Femur (tissue), 1 donor: ENCODE measurements at places on chromosomes 11 and 22.

DNA sequence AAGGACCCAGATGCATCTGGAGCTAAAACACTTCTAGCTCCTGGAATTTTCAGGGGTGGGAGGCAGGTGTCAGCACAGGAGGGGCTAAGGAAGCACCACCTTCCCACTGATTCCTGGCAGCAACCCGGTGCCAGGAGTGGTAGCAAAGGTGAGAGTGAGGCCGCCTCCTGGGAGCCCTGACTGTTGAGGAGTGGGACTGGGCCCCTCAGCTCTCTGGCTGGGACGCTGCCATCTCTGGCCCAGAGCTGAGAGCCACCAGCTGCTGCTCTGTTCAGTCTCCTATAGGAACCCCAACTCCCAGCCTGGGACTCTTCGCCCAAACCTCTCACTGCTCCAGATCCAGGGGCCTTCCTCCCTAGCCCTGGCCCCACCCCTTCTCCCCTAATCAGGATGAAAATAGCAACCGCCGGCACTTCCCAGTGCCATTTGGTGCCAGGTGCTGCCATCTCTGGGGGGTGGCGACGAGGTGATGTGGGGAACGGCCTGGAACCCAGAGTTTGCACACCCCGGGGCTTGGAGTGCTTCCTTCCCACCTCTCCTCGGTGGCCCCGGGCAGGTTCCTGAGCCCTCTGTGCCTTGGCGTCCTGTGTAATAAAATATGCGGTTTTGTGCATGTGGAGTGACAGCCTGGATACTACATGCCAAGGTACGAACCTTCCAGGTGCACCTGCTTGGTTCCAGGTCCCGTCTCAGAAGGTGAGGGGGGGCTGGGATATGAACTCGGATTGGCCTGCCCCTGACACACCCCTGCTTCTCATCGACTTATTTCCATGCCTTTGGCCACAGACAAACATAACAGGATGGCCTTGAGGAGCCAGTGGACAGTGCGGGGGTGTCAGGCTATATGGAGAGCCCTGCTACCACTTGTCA lies 35.7 kb upstream of the CELSR1 start:
- peak; percentile 21 for DNase-seq

GRCh38 chr11:82792822-82793569 lies 59.3 kb upstream of the FAM181B start:
- no peak for DNase-seq

DNA sequence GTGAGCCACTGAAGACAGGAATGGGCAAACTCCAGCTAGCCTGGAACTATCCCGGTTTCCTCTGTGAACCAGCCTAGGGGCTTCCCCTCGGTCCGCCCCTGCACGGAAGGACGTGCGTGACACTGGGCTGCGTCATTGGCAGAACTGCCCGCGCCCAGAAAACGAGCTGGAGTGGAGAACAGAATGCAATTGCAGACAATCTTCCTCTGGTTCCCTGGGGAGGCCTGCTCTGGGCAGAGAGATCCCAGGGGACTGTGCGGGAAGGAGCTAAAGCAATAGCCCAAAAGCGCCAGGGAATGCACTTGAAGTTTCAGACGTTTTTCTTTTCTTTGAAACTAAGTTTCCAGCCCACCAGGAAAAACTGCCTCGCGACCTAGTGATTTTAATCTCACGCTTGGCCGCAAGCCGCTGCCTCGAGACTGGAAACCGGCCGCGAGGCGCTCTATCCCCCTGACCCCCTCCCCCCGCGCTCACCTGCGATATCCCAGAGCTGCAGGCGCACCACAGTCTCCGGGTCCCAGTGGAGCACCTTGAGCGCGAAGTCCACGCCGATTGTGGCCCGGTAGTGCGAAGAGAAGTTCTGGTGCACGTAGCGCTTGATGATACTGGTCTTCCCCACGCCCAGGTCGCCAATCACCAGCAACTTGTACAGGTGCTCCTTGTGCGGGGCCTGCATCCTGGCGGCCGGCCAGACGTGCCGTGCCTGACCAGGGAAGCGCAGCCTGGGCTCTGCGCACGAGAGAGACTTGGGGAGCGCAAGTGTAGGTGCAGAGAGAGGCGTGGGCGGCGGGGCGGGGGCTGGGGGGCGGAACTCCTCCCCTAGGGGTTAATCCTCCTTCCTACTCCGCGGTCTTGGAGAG lies at the start of gene RAB38:
RAB38 (minus strand) TSS at position 735 of the 860 bp plus-strand sequence; CDS start at position 676, 59 bp downstream.
- DNase-seq: peak; percentile 69

- DNase-seq: peak; percentile 95
Measured at GRCh38 chr11:65988791-65989592, 13.0 kb downstream of the EIF1AD start.

DNA sequence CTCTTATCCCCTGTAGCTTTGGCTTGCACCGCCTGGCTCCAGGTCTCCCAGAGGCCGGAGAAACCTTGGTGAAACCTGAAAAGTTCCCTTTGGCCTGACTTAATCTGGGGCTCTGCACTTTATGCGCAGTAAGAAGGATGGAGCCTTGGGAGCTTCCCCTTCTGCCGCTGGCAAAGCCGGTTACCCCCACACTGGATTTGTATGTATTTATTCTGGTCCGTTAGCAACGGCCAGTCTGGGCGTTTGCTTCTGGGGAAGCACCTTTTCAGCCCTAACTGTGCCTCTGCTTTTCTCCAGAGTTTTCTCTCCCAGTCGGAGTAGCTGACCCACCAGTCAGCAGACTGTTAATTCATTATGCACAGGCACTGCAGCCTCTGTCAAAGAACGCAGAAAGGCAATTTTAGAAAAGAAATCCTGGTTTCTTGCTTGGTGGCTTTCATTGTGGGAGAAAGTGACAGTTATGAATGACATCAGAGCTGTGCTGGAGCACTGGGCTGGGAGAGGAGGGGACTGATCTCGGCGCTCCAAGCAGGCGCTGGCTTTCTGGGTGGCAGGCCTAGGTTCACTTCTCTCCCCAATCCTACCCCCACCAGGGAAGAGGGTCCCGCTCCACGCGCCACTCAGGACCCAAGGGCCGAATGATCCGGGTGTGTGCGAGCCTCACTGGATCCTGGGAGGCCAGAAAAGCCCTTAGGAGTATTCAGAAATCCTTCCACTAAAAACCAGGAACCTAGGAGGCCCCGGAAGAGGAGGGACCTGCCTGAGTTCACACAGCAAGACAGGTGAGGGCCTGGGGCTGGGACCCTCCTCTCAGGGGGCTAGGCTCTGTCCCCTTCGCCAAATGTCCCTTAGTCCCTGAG lies 70.2 kb downstream of the RTL6 start:
- peak; percentile 13 for DNase-seq

DNA sequence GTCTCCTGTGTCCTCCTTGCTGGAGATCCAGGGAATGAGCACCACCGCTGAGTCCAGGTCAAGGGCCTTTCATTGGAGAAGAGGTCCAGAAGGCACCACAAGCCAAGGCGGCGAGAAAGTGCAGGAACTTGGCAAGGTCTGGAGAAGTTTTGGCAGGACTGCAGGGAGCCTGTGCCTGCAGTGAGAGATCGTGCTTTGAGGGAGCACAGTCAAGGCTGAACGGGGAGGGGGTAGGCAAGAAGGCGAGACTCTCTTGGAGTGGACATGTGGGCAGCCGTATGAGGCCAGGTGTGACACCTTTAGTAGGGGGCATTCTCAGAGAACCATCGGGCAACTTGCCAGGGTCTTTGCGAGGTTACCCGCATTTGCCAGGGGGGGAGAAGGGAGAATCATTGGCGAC lies 30.5 kb downstream of the LRRC10B start:
- no peak for DNase-seq

DNA sequence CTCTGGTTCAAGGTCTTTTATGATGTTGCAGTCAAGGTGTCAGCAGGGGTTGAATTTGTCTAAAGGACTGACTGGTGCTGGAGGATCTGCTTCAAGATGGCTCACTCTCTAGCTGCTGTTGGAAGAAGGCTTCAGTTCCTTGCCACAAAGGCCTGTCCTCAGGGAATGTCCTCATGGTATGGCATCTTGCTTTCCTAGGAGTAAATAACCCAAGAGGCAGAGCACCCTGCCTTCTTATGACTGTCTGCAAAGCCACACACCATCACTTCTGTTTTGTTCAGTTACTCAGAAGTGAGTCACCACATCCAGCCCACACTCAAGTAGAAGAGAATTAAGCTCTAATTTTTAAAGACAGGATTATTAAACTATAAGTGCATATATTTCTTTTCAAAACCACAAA lies 45.2 kb downstream of the PLAAT5 start:
- no peak for DNase-seq

DNA sequence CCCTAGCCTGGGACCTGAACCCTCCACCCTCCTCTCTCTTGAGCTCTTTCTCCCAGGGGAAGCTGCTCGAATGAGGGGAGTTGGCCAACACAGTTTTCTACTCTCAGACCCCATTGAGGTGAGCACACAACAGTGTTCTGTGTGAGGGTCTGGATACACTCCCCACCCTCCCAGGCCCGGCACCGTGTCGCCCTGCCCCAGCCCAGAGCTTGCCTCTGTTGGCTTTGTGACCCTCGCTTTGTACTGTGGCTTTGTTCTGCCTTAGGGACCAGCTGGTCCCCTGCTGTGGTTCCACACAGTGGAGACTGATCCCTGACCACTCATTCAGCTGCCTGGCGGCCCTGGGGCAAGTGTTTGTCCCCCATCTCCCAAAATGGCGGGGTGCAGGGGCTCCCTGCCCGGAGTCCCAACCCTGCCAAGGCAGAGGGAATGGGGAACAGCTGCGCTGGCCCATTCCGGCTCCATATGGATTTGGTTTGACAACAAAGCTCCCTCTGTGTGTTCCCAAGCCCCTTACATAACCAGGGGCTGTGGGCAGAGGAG lies 8.3 kb downstream of the ST3GAL4 start:
- DNase-seq: no peak

- DNase-seq: no peak
Measured at GRCh38 chr11:46505741-46506482, 87.9 kb downstream of the AMBRA1 start.

GRCh38 chr11:123268156-123268555 lies 73.1 kb upstream of the CLMP start:
- DNase-seq: no peak

DNA sequence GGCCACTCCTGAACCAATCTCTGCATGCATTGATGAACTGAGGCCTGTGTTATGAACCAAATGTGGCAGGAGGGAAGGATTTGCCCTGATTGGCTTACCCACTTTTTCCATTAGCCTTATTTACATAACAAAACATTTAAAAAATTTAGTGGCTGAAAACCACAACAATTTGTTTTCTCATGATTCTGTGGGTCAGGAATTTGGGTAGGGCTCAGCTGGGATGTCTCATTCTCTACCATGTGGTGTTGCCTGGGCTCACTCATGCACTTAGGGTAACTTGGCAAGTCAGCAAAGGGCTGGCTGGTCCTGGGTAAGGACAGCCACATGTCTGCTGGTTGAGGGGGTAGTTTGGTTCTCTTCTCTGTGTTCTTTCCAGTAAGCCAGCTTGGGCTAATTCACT lies 35.1 kb upstream of the CYP2R1 start:
- DNase-seq: no peak

GRCh38 chr22:45682064-45682463 lies 10.4 kb downstream of the ATXN10 start:
- no peak for DNase-seq

- no peak for DNase-seq
Measured at GRCh38 chr11:44776551-44777208, 49.9 kb downstream of the TSPAN18 start.

- no peak for DNase-seq
Measured at GRCh38 chr11:22930816-22931594, 70.7 kb upstream of the CCDC179 start.

GRCh38 chr11:63845303-63845702 lies 6.4 kb downstream of the MARK2 start:
- no peak for DNase-seq

DNA sequence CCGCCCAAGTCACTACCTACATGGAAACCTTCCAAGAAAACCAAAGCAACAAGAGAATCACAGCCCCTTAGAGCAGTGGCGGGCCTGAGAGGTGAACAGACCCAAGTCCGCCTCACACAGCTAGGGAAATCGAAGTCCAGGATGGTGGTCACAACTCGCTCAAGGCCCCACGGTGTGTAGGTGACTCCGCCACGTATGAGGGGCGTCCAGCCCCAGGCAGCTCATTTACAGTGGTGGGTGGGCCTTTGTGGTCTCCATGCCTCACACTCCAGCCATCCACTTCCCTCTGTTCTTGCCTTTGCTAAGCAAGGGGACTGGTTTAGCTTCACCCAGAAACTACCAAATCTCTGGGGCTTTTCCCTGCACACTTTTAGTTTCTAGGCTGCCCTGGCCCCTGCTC lies 9.7 kb upstream of the TCF20 start:
- no peak for DNase-seq

DNA sequence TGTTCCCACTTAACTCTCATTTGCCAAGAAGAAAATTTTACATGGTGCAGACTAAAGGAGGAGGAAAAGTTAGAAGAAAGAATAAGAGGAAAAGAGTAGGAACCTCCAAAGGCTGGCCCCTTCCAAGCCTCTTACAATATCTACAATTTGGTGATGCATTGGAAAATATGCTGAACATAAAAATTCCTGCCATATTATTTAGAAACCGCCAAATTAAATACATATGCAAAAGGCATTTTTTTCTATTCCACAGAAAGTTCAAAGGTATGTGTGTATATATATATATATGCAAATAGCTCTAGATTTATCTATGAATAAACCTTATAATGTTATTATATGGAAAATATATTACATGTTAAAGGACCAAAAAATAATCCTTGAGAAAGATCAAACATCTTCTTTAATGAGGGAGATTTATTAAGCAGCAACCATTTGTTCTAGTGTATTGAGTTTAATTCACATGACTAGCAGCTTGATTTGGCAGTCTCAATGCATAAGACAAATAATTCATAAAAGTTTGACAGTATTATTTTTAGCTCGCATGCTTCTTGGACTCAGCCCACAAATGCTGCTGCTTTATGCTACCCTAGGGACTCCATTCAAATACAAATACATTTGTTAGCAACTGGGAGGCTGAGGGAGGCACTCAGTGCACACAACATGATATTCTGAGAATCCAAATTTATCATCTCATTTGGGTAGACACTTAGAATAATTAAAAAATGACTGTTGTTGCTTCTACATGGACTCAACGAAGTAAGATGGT lies 184.9 kb downstream of the SBF2 start:
- DNase-seq: peak; percentile 55

- DNase-seq: peak; percentile 67
Measured at GRCh38 chr22:43826142-43827002, 14.3 kb upstream of the EFCAB6 start.

- DNase-seq: no peak
Measured at GRCh38 chr11:132601875-132602274, 930.4 kb downstream of the OPCML start.

DNA sequence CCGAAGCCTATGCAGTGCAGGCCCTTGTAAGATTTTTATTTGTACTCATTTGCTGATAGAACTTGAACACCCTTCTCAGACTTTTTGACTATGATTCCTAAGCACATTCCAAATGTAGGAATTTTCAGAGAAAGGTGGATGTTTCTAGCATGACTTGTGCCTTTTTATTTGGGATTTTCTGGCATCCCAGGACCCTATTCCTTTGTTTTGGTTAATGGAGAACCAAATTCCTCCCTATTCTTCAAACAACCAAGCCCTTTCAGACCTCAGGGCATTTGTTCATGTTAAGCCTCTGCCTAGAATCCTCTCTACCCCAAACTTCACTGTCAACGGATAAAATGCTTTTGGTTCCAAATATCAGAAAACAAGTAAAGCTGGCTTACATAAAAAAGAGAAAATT lies 371.1 kb downstream of the DDX10 start:
- no peak for DNase-seq
